Epithelial cell of umbilical artery (primary cell): ENCODE measurements at places on chromosomes 5 and 9. TPM values are rescaled to one million over a fixed set of nuclear protein-coding genes. Genes with fewer than 3 reads are reported as not detected.

PRLR gene
- total RNA-seq, result not detected in 2 replicates

TXNDC8 gene
- not detected in 2 replicates for total RNA-seq

ERCC8 gene
- 16.7 and 25.0 TPM in 2 replicates for total RNA-seq

FBP1 gene
- total RNA-seq, result 4.6 and 6.8 TPM in 2 replicates

CARD9 gene
- 0.32 and 2.6 TPM in 2 replicates for total RNA-seq

ENTREP1 gene
- total RNA-seq, result 1.6 and 3.0 TPM in 2 replicates

OCLN gene
- 12.3 and 29.0 TPM in 2 replicates for total RNA-seq

CDX1 gene
- not detected in 2 replicates for total RNA-seq

ZNF483 gene
- 1.6 and 2.9 TPM in 2 replicates for total RNA-seq

TMEFF1 gene
- total RNA-seq, result 3.8 and 7.8 TPM in 2 replicates

RECK gene
- 9.1 and 14.7 TPM in 2 replicates for total RNA-seq

SIT1 gene
- total RNA-seq, result not detected in 2 replicates

IARS1 gene
- total RNA-seq, result 201 and 253 TPM in 2 replicates

SLC36A1 gene
- total RNA-seq, result 2.6 and 5.9 TPM in 2 replicates

TSLP gene
- under 0.01 and 0.61 TPM in 2 replicates for total RNA-seq

NR5A1 gene
- not detected in 2 replicates for total RNA-seq

OR5C1 gene
- not detected in 2 replicates for total RNA-seq

SPATA6L gene
- total RNA-seq, result 0.61 and 0.65 TPM in 2 replicates

NDST1 gene
- total RNA-seq, result 23.1 and 23.4 TPM in 2 replicates

WHRN gene
- under 0.01 TPM in 1 of 2 replicates, not detected in the other for total RNA-seq

SH3RF2 gene
- 2.6 and 3.6 TPM in 2 replicates for total RNA-seq

TAF9 gene
- 80.9 and 127 TPM in 2 replicates for total RNA-seq

FUBP3 gene
- total RNA-seq, result 31.5 and 32.8 TPM in 2 replicates

SAXO1 gene
- not detected in 2 replicates for total RNA-seq
